ENCODE measurements at places on chromosomes 1 and 21. TPM values are rescaled to one million over a fixed set of nuclear protein-coding genes. Genes with fewer than 3 reads are reported as not detected.

The EXTL1 gene
- total RNA-seq = 0.15 TPM

The LORICRIN gene
- total RNA-seq = not detected

The PLEKHM2 gene
- 31.0 TPM for total RNA-seq

DNA sequence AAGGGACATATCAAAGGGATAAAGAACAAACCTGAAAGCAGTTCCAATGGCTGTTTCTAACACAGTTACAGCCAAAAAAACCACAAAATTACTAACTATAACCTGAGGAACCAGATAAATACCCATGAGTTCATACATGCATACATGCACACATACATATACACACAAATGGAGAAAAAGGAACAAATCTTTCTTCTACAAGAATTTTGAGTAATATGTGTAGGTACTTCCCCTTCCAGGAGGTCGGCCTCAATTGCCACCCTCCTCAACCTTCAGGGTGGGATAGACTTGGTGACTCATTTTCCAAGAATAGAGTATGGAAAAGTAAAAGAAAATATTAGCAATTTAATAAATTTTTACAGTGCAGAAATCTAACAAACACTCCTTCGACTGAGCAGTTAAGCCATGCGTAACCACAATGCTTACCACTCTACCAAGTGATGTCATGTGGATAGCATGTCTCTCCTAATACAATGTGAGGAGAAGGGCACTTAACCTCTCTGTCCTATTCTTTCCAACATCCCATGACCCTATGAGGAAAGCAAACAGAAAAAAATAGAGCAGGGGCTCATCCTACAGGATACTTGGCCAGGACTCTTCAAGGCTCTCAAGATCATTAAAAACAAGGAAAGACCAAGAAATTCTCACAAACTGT, 243.0 kb upstream of the RUNX1 start:
- DNase-seq = peak; percentile 56

- DNase-seq = peak; percentile 70
Measured at GRCh38 chr1:22053017-22053860, 730 bp downstream of the CDC42 start.

- no peak for DNase-seq
Measured at GRCh38 chr21:26164311-26164710, 6.3 kb downstream of the APP start.

DNA sequence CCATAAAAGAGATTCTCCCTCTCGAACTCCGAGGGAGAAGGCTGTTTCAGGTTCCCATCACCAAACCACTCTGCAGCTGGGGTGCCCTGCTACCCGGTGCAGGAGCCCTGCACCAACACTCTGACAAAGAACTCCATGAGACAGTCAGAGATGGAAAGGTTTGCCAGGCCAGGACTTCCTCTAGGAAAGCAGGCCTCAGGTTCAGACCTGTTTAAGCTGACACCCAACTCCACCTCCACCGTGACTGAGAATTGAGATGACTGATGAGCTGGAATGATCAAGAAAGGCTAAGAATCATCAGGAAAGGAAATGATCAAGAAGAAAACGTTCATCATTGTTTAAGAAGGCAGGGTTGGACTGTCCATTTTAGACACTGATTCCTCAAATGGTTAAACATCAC, 46.2 kb upstream of the KCNE1 start:
- no peak for DNase-seq

Measured in Daoy (cell line).